Epithelial cell of esophagus (primary cell): ENCODE measurements at places on chromosomes 5 and 9.

DNA sequence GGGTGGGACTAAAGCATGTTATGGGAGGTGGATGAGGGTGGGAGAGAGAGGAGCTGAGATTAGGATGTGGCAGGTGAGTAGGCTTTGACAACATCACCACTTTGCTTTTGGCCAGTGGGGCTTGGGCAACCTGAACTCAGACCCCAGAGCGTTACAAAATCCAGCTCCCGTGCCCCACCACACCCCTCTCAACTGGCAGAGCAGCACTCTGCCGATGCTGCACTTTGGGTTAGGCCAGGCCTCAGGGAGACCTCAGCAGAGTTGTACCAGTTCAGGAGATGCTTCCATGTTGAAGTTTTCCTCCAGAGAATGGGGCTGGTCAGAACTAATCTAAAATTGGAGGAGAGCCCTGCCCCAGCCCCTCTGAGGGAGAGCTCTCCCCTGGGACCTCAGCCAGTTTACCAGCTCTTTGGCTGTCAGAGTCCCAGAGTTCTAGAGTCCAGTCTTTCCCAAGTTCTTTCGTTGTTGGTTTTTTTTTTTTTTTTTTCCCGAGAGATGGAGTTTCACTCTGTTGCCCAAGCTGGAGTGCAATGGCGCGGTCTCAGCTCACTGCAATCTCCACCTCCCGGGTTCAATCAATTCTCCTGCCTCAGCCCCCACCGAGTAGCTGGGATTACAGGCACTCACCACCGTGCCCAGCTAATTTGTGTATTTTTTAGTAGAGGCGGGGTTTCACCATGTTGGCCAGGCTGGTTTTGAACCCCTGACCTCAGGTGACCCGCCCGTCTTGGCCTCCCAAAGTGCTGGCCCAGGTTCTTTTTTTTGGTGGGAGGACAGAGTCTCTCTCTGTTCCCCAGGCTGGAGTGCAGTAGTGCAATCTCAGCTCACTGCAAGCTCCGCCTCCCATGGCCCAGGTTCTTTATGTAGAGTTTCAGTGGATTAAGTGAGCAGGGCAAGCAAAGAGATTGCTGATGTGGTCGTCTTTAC, 17.8 kb downstream of the NUDT2 start:
- no peak for DNase-seq

DNA sequence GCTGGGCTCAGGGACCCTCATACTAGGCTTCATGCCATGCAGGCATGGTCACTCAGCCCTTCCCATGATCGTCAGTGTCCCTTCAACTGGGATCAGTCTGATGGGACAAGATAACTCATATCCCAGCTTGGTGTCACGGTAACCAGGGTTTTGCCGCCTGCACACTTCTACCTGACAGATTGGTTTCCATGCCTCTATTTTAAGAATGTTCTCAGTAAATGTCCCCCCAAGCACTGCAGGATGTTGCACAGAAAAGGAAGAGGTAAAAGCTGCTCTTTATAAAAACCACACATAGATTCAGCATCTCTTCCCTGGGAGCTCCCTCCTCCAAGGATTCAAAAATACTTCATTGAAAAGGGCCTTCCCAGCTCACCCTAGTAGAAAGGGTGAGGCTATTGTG, 56.1 kb downstream of the SLIT3 start:
- no peak for DNase-seq

DNA sequence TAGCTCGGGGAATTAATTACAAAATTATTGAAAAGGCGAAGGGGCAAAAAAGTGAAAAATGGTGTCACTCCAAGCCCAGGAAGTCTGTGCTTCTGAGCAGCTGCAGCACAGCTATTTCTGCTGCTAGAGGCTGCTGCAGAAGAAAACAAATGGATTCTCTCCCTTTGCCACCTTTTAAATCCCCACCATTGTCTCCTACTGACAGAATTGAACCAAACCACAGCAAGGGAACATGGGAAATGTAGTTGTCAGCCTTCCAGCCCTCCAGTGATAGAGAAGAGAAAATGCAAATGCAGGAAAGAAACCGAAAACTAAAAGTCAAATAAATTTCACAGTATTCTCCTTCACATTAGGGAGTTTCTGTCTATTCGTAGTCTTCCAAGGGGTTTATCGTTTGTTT, 33.4 kb upstream of the CDC42SE2 start:
- no peak for DNase-seq

- peak; percentile 86 for DNase-seq
Observed at GRCh38 chr9:117120061-117120460, 294.8 kb downstream of the ASTN2 start.

DNA sequence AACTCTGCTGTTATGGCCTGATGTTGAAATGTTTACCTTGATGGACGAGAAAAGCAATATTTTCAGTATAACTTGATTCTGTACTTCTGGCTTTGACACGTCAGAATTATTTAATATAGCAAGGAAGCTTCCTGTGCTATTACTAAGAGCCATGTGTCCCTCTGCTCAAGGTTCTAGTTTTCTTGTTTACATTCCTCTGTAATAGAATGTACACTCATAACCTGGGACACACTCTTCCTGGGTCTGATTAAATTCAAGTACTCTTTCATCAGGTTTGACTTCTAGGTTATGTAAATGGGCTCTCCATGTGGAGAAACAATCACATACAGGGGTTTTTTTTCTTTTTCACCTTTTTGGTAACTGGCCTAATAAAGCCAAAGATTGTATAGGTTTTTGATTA, 33.1 kb downstream of the GTF3C4 start:
- peak; percentile 83 for DNase-seq

GRCh38 chr9:6793203-6793602, 35.4 kb downstream of the KDM4C start:
- no peak for DNase-seq

DNA sequence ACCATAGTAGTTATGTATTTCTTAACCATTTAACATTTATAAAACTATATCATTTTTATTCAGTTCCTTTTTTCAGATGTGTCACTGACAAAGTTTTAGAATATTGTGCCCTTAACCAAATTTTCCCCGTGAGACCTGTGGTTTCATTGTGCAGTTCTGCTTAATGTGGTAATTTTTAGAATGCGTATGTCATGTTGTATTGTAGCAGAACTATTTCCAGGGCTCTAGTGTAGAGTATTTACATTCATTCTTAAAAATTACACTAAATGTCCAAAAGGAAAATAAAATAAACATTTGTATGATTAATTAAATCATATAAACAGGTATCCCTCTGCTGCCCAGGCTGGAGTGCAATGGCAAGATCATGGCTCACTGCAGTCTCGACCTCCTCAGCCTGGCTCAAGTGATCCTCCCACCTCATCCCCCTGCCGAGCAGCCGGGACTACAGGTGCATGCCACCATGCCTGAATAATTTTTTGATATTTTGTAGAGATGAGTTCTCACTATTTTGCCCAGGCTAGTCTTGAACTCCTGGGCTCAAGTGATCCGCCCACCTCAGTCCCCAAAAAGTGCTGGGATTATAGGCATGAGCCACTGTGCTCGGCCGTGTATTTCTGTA, 15.4 kb downstream of the SERINC5 start:
- no peak for DNase-seq

DNA sequence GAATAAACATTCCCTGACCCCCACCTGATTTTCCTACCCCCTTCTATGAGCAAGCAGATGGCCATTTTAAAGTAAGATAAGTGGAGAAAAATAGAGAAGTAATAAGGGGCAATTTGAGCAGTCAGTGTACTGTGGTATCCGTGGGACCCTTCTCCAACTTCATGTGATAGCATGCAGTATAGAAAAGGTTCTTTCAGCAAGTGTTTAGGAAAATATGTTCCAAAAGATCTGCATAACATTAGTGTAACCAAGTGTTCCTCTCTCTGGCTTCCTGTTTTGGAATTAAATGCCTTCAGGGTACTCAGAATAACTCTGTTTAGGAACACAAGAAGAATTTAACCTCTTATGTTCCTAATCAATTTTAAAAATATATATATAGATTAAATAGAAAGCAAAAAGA, 134.9 kb downstream of the ATG10 start:
- no peak for DNase-seq

DNA sequence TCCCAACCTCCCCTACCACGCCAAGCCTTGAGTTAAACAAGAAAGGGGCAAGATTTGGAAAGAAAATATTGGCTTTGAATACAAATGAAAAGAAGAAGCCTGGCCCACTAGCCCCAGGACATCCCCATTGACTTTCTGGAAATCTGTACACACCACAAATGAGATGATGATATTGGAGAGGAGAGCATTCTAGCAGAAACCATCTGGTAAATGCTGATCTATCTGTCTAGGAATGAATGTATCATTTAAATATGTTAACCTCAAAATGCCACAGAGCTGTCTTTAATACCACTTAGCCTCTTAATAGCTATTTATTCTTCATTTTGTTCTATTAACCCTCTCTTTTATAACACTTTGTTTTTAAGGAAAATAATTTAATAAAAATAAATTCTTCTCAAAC, 270.2 kb upstream of the PDE4D start:
- no peak for DNase-seq

- DNase-seq, result peak; percentile 28
Observed at GRCh38 chr5:143105216-143105905, 298.1 kb downstream of the NR3C1 start.

DNA sequence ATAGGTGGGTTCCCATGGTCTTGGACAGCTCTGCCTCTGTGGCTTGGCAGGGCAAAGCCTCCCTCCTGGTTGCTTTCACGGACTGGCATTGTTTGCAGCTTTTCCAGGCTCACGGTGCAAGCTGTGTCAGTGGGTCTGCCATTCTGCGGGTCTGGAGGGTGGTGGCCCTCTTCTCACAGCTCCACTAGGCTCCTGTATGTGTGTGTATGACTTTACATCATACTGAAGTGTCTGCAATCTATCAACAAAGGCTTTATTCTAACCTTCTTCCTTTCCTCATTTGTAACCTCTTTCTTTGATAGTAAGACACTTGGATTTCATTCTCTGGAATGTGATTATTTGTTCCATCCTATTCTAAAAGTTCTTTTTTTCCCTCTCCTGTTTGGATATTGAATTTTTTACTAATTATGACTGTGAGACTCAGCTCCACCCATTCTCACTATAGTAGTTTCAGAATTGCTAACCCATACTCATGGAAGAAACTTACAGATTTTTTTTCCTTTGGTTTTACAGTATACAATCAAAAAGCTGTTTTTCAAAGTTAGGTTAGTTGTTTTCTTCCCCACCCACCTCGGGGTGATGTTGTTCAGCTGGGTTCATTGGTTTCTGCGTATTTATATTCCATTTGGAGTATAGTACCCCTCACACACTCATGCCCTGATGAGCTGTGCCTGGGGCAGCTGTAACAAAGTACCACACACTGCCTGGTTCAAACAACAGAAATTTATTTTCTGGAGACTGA, 144.6 kb upstream of the OTULINL start:
- no peak for DNase-seq

DNA sequence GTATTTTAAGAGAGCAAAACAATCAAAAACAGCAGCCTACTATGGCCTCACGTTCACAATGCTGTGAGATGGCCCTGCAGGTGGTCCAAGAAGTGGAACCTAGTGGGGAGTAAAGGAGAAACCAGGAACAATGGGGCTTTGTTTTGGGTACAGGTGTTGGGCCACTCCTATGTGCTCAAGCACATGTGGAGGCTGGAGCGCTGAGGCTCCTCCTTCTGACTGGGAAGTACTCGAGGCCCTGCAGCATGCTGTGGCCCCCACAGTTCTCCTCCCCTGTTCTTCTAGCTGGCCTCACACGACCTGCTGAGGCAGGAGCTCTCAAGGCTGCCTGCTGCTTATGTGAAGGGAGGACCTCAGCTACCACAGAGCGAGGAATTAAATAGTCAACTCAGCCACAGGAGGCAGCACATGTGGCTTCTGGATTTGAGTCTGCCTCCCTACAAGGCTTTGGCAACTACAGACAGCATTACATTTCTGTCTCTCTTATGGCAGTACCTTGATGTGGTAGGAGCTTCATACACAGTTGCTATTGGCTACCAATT, 482.3 kb downstream of the SPOCK1 start:
- DNase-seq, result peak; percentile 6

DNA sequence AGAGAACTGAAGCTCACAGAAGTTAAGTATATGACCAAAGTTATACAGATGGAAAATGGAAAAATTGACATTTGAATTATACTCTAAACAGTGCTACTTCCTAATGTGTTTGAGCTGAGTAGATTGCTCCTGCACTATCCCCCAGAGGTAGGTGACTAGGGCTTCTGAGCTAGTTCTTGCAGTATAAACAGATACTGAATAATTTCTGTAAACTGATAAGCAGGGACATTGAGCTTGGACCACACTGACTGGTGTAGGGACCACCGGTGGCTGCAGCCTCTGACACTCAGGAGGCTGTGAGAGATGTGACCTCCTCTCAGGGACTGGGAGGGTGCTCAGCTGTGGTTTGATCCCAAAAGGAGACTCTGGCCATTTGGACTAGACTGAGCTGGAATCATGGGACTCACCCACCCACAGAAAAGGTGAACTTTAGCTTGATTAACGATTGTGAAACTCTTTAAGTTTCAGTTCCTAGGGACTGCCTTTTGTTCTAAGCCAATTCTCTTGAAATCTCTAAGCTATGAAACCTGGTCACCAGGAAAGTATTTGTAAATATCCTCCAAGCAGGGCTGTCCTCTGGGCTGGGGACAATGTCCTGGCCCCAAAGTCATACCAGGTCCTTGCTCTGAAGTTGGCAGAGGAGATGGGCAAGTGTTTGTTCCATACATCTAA, 291.5 kb downstream of the SEC61B start:
- no peak for DNase-seq

GRCh38 chr5:172142709-172143215, 45.3 kb downstream of the STK10 start:
- no peak for DNase-seq

DNA sequence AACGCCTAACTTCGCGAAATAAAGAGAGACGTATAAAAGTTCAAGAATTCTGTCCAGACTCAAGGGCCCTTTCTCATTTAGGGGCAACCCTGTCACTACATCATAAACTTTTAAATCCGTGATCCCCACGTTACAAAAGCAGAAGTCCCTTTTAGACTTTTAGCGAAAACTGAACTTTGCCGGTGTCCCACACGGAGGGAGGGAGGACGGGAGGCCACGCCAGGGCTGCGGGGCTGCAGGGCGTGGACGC, 515 bp upstream of the F2R start:
- DNase-seq, result no peak

- DNase-seq, result no peak
Observed at GRCh38 chr5:33659526-33660169, 218.9 kb downstream of the TARS1 start.

GRCh38 chr9:7234144-7234543, 476.4 kb downstream of the KDM4C start:
- DNase-seq, result peak; percentile 51

GRCh38 chr9:12640016-12640587, 53.1 kb upstream of the TYRP1 start:
- DNase-seq, result peak; percentile 73

- DNase-seq, result no peak
Observed at GRCh38 chr5:129461711-129462332, 1.7 kb downstream of the ADAMTS19 start.

DNA sequence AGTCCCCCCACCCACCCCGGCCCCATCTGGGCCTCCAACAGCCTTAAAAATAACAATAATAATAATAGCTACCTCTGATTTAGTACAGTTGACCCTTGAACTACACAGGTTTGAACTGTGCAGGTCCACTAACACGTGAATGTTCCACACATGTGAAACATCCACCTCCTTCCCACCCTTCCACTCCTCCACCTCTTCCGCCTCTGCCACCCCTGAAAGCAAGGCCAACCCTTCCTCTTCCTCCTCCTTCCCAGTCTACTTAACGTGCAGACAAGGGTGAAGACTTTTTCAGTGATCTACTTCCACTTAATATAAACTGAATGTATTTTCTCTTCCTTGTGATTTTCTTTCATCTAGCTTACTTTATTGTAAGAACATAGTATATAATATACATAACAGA, 10.8 kb downstream of the PDGFRB start:
- DNase-seq, result no peak
